ENCODE measurements at places on chromosomes 7 and 10.

DNA sequence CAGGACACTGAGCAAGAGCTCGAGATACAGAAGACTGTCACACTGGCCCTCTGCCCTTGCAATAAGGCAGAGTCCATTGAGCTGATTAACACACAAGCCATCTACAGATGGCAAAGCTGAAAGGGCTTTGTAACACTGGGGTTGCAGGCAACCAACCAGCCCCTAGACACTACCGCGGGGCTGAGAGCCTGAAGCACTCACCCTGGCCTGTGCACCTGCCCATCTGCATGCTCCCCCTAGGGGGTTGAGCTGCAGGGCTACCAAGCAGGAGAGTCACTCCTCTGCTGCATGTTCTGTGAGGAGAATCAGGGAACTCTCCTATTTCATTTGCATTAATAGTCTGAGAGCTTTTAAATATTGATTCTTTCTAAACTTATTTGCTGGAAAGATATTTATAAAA lies 128.1 kb upstream of the VIPR2 start:
- DNase-seq, result no peak

GRCh38 chr10:29356931-29357330 lies 68.1 kb downstream of the LYZL1 start:
- DNase-seq, result no peak

DNA sequence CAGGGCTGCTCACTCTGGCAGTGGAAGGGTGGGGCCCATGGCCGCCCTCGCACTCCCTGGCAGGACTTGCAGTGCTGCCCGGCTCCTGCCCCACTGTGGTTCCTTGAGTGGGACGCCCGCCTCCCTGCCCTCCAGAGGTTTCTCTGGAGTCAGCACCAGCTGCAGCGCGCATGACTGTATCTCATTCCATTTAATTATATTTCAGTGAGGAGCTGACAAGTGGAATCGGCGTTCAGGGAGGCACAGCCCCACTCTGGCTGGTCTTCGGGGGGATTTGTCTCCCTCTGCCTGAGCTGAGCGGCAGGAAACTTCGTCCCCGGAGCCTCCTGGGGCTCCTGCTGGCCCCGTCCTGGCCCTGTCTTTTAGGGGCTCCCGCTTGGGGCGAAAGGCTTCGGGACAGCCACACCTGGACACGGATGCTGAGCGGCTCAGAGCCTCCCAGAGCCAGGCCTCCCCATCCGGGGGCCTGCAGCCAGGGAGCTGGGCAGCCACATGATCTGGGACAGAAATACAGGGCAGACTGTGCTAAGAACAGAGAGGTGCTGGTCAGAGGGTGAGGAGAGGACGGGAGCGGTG lies 75.3 kb upstream of the NKX6-2 start:
- no peak for DNase-seq

DNA sequence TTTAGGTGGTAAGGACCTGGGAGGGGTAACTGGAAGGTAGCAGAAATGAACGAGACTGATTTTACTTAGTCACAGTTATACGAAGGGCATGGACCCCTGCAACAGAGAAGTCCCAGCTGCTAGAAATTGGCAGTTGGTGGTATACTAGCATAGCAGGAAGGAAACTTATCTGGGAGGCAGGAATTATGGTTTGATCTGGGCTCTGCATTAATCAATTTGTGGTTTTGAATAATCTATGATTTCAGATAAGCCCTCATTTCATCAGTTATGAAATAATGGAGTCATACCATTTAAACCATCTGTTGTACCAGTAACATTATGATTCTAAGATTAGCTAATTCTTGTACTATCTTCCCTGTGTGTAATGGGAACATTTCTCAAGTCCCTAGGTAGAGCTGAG lies 54.0 kb upstream of the TMEM229A start:
- DNase-seq, result no peak

DNA sequence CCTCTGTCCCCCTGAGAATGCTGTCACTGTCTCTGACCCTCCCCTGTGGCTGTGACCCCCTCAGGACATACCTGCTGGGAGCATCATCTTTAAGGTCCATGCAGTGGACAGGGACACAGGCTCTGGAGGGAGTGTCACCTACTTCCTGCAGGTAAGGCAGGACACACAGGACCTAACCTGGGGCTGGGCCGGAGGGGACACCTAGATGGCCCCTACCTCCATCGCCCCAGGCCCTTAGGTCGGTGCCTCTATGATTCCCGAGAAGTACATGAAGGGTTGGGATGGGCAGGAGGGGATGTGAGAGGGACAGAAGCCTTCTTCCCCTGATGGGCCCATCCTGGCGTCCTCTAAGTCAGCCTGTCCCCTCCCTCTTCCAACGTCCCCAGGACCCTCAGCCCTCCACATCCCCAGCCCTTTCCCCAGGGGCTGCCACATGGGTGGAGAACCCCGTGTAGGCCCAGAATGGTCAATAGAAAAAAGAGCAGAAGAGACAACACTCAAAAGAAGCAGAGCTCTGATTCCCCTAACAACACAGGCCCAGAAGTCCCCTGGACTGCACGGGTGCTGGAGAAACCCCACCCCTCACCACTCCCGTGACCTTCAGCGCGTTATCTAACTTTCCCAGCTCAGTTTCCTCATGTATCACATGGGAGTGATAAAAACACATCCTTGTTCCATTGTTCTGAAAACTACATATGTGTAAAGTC lies 6.4 kb downstream of the CDHR1 start:
- DNase-seq, result no peak

DNA sequence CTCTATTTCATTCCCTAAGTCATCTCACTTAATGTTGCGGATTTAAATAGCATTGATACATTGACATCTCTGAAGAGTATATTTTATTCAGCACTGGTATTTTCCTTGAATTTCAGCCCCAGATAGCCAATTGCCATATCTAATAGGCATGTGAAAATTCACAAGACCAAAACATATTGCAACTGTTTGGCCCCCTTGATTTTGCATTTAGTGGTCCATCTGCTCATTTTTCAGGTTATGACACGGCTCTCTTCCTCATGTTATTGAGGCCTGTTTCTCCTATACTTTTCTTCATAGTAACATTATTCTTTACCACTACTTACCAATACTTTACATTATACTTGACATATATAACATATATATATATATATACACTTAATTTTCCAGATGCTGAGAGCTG lies 43.7 kb downstream of the MKLN1 start:
- DNase-seq, result no peak

GRCh38 chr7:99244939-99245338 lies 27.7 kb upstream of the MYH16 start:
- DNase-seq, result no peak

- DNase-seq, result no peak
These were observed 64.4 kb upstream of the CARD11 start for GRCh38 chr7:3107889-3108570.

DNA sequence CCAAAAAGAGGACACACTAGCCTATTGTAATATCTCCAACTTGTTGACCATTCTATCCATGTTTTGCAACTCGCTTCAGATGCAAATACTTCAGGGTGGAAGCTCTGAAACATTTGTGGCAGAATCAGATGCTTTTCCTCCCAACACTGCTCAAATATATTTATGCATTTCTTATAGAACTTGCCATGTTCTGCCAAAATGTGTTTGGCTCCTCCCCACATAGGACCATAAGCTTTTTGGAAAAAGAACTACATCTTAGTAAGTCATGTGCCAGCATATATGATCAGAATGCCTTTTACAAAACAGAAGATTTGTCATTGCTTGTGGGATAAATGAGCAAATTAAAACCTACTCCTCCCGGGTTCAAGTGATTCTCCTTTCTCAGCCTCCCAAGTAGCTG lies 484.5 kb downstream of the TNS3 start:
- no peak for DNase-seq

DNA sequence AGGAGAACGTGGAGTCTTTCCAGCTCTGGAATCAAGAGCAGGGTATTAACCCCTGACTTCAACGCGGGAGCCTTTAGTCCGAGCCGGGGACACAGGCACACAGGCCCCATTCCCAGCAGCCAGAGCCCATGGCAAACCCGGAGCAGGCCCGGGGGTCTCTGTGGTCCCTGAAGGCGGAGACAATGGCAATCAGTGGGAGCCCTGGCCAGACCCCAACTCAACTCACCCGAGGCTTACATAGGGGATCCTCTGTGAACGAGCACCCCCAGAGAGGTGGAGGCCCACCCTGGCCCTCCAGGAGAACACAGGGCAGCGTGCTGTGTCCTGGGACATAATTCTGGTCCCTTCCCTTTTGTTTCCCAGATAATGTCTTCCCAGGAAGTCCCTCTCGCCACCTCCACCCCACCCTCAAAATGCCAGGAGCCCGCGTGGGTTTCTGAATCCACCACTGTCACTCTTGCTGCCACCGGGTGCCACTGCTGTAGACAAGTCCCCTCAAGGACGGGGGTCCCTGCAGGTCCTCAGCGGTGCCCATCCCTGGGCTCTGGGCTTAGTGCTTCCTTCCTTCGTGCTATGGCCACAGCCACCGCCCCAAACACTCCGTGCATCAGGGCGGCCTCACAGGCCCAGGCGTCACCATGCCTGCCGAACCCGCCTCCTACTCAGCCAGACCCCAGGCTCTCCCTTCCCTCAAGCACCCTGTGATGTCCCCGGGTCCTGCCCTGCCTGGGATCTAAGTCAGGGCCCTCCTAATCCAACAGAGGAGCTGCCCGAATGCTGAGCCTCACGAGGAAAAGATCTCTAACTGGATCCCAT lies 28.6 kb upstream of the PPP2R2D start:
- DNase-seq, result no peak

DNA sequence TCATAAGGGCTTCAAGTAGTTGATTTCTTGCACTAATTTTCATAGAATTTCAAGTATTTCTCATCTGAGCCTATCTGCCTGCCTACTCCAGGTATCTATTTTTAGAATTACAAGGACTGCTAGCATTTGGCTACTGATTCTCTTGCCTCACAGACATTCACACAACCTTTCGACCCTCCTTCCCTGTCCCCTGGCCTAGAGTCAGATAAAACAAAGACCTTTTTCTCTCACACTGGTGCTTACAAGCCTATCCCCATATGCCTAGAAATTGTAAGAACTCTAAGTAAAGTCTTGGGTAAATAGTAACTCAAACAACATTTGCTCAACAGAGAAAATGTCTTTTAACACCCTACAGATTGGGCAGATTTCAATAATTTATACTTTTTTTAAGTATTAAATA lies 6.3 kb downstream of the GPAM start:
- no peak for DNase-seq

GRCh38 chr10:133393401-133394063 lies 425 bp upstream of the MTG1 start:
- no peak for DNase-seq

GRCh38 chr10:88288320-88289059 lies 294.6 kb downstream of the RNLS start:
- DNase-seq, result no peak

DNA sequence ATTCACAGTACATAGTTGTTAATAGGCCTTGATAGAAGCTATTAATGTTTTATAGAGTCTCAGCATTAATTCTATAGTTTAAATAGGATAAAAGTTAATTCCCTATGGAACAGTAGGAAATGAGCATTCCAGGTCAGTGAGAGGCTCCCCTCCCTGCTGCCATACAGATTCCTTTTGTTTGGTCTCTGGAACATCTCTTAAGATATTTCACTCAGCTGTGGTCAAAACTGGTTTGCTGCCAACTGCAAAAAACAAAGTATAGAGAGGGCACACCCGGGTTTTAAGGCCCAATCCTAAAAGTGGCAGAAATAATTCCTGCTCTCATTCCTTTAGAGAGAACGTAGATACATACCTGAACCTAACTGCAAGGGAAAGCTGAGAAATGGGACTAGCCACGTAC lies 51.3 kb downstream of the MDFIC start:
- DNase-seq, result no peak

- no peak for DNase-seq
These were observed 339.1 kb downstream of the HGF start for GRCh38 chr7:81430761-81431160.

GRCh38 chr7:100847360-100847759 lies 5.2 kb upstream of the SLC12A9 start:
- no peak for DNase-seq

DNA sequence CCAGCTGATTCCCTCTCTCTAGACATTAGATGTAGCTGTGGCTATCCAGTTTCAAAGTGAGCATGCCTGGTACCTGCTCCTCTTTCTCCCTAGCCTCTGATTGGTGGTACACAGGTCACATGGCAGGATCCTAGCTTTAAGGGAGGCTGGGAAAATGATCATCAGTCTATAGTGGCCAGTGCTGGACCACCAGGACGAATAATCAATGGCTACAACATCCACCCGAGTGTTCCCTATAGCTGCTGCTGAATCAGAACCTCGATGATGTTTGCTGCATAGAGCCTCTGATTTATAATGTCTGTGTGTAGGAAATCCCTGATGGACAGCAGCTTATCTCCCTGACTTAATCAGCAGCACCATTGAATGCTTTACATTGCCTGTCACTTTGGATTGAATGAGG lies 28.9 kb upstream of the LMTK2 start:
- no peak for DNase-seq

- DNase-seq, result no peak
These were observed 77.3 kb upstream of the ARMC3 start for GRCh38 chr10:22850541-22850940.
